Thymus (tissue), 14 donors: ENCODE measurements at places on chromosomes 4 and X. TPM values are rescaled to one million over a fixed set of nuclear protein-coding genes. Genes with fewer than 3 reads are reported as not detected.

MAGEB1 gene
- 0.05 TPM for total RNA-seq

RAB33A gene
- 9.9 TPM for total RNA-seq

TSPAN6 gene
- total RNA-seq: 14.0 TPM

SMR3B gene
- not detected for total RNA-seq

GRCh38 chrX:73563738-73564068 is 706 bp downstream of the CHIC1 start:
- no peak for DNase-seq

DNA sequence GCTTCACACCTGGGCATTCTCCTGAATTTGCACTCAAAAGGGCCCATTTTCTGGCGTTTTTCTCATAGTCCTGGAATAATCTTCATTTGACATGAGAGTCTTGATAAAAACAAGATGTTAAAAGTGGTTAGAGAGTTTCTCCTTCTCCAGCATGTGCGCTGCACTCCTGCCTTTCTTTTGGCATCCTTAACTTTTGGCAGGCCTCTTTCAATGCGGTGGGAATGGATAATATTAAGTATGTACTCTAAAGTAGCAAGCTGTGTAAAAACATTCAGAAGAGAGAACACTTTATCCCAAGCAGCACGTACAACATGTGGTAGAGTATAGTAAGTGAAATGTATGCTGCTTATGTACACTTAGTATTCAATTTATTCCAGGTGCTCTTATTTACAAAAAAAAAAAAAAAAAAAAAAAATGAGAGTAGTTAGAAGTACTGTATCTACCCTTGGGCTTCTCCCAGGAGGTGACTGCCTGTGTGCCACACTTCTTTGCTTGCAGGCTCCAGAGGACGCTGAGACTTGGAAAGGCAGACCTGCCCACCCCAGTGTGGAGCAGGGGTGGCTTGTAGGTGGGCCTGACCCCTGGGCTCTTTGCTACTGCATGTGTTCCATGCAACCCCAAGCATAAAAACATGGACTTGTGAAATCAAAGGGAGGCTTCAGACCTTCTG is 3.9 kb downstream of the FGF2 start:
- no peak for DNase-seq

GRCh38 chr4:150673793-150674192 is 91.8 kb downstream of the MAB21L2 start:
- no peak for DNase-seq

GRCh38 chr4:83646538-83647239 is 110.8 kb downstream of the GPAT3 start:
- no peak for DNase-seq

GRCh38 chrX:9430346-9430921 is 34.4 kb upstream of the TBL1X start:
- no peak for DNase-seq

- no peak for DNase-seq
Observed at GRCh38 chr4:187209921-187210613, 486.4 kb upstream of the FAT1 start.

DNA sequence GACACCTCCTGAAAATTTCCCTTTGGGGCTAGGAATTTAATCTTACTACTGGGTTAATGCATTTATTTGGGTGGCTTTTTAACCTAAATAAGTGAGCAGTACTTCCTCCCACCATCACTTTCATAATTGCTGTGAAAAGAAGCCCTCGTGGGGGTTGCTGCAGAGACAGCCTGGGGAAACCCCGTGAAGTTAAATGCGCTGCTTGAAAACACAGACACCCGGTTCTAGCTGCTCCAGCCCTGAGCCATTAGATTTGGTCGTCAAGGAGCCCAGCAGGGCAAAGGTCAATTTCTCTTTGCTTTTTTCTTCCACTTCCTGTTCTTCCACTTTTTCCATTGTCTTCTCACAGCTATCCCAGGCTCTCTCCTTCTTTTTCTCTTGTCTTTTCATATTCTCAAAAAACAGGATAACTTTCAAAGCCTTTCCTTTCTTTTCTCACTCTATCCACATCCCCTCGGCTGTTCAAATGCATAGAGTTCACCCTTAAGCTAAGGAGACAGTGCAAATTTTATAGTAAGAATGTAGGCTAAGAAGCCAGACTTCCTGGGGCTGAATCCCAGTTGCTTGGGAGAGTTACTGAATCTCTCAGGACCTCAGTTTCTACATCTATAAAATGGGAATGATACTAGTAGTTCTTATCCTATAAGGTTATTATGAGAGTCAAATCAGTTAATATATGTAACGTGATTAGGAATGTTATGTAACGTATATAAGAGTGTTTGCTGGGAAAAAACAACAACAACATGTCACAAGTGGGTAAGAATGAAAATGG is 91.5 kb upstream of the ZNF827 start:
- DNase-seq: peak; percentile 38
